ENCODE measurements at places on chromosomes 16 and 17. TPM values are rescaled to one million over a fixed set of nuclear protein-coding genes. Genes with fewer than 3 reads are reported as not detected.

DNA sequence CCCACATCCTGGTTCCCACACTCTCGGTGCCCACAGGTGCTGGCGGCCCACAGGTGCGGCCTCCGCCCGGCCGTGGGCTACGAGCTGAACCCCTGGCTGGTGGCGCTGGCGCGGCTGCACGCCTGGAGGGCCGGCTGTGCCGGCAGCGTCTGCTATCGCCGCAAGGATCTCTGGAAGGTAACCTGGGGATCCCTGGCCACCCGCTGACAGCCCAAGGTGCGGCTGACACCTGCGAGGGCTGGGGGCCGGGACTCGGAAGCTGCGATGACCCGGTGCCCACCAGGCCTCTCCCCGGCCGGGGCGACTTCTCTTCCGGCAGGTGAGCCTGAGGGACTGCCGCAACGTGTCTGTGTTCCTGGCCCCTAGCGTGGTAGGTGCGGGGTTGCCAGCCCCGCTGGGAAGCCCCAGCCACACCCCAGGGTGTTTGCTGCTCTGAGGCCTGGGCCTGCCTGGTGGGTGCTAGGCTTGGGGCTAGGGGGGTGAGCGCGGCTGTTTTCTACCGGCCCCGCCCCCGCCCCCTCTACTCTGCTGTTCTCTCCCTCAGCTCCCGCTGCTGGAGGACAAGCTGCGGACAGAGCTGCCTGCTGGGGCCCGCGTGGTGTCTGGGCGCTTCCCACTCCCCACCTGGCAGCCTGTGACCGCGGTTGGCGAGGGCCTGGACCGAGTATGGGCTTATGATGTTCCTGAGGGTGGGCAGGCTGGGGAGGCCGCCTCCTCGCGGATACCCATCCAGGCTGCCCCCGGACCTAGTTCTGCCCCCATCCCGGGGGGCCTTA is 1.0 kb downstream of the ANTKMT start:
- DNase-seq: no peak

DNA sequence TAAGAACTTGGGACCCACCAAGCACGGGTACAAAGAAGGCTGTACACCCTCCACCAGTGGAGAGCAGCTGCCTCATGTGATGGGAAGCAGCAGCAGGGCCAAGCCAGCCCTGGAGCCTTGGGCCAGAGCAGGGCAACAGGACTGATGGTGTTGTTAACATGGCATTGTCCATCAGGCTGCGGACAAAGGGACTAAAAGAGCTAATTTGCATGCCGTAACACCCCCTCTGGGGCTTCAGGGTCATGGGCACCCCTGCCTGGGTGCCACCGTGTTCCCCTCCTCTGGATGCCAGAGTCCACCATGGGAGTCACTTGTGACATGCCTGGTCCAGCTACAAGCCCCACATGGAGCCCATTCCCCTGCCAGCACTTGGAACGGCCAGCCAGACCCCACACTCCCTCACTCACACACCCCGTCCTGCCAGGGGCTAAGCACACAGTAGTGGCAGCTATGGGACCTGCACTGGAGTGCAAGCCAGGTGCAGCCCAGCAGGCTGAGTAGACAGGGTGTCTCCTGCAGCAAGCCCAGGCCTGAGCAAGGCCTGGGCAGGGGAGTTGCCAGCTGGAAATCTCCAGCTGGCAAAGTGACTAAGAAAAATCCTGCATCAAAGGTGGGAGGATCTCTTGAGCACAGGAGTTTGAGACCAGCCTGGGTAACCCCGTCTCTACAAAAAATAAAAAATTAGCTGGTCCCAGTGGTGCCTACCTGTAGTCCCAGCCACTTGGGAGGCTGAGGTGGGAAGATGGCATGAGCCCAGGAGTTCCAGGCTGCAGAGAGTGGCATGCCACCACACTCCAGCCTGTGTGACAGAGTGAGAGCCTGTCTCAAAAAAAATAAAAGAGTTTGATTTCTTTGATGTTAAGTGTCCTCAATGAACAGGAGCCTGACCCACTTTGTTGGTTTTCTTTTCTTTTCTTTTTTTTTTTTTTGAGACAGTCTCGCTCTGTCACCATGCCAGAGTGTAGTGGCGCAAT is 33.7 kb downstream of the NOL11 start:
- no peak for DNase-seq

DNA sequence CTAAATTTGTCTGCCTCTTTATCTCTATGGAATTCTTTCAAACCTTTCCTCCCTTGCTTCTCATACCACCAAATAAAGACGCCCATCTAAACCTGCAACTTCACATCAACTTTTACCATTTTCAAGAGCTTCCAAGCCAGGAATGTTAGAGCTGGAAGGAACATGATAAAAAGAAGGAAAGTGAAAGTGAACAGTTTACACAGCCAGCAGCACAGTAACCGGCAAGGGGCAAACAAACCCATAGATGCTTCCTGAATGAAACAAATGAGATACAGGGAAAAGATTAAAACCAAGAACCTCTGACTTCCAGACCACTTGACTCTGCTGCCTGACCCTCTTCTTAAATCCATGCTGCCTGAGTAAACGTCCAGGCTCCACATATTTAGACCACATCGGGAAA is 231.1 kb upstream of the CA10 start:
- no peak for DNase-seq

GRCh38 chr17:48693178-48693577 is 29.1 kb downstream of the PRAC1 start:
- DNase-seq: no peak

SNX20 gene
- polyA plus RNA-seq: not detected

All from HepG2 (cell line).